Renal pelvis (tissue), 12 donors: ENCODE measurements at places on chromosomes 13 and 19. TPM values are rescaled to one million over a fixed set of nuclear protein-coding genes. Genes with fewer than 3 reads are reported as not detected.

SLC10A2 gene
- polyA plus RNA-seq = 1.2 TPM

RNF17 gene
- not detected for polyA plus RNA-seq

PLPPR3 gene
- 11.2 TPM for polyA plus RNA-seq

IGFL2 gene
- not detected for polyA plus RNA-seq

CGB1 gene
- not detected for polyA plus RNA-seq

MCOLN1 gene
- polyA plus RNA-seq = 19.8 TPM

CEACAM20 gene
- polyA plus RNA-seq = not detected

GRCh38 chr13:73938372-73939070, 195.7 kb downstream of the KLF12 start:
- DNase-seq = no peak

- peak; percentile 87 for DNase-seq
Observed at GRCh38 chr13:30464496-30465342, 1.0 kb downstream of the HMGB1 start.
